ENCODE measurements at places on chromosomes 7 and 10.

GRCh38 chr10:24848195-24848594 is 104.2 kb downstream of the PRTFDC1 start:
- DNase-seq: peak; percentile 44

GRCh38 chr10:98170249-98171117 is 36.0 kb downstream of the R3HCC1L start:
- DNase-seq: peak; percentile 42

DNA sequence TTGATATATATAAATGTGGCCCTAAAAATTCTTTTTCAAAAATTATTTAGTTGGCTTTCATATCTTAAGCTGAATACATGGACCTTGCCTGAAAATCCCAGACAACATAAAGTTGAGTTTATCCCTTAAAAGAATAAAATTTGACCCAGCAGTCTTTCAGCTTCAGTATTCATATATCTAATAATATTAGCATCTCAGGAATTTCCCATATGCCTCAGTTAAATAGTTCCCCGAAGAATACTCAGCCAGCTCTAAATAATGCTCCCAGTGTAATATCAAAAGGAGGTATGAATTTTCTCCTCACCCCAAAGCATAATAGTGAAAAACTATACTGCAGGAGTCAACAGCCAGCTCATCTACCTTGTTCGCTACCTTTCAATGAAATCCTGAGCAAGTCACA is 145.9 kb downstream of the CTNNA3 start:
- no peak for DNase-seq

DNA sequence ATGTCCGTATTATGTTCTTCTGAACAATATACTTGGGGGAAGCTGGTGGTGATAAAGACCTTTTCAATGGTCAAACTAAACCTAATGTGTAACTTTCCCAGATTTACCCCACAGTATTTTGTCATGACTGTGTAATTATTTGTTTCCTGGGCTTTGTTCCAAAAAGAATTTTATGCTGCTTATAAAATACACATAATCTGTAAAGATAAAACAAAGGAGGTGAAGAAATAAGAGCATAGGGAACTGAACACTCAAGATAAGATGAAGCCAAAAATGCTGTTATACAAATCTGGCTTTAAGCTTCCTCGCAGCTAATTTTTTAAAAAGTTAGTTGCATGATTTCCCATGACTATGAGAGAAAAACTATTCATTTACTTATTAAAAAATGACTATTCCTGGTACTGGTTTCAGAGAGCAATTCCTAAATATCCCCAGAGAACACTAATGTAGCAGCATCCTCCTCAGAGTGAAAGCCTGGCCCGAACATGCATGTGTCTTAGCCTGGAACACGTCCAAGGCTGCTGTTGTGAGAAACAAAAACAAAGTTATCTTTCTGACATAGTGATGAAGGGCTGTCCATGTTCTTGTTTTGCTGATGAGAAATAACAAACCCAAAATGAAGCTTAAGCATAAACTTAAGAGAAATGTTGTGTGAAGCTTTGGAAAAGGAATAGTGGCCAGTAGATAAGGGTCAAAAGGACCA is 33.9 kb downstream of the MALSU1 start:
- DNase-seq: no peak

DNA sequence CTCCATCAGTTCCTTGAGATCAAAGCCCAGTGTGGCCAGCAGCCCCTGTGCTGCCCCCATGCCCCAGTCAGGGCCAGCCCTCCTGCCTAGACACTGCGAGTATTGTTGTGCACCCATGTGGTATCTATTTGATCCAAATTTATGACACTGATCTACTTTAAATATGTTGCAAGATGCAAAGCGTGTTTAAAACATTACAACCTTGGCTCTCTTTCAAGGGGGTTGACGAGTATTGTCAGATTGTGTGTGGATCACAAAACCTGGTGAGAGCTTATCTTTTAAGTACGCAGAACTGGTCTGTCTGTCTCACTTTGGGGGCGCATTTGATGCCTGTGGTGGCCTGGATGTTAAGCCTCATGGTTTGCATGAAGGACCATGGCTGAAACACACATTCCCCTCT is 108.9 kb downstream of the COL13A1 start:
- DNase-seq: no peak

DNA sequence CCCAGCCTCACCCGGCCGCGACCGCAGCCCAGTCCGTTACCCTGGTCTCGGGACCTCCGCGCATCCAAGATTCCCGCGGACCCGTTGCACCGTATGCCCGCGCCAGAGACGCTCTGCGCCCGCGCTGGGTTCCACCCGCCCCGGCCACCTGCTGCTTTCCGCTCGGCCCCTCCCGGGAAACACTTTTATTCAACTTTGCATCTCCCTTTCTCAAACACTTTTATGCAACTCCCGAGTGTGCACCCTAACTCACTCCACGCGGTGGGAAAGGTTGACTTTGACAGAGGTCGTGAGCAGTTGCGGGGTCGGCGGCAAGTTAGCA is at the start of gene ODAD2:
ODAD2 (minus strand) TSS at position 126 of the 322 bp plus-strand sequence. CDS start 3,937 bp downstream, outside the sequence.
- peak; percentile 9 for DNase-seq

DNA sequence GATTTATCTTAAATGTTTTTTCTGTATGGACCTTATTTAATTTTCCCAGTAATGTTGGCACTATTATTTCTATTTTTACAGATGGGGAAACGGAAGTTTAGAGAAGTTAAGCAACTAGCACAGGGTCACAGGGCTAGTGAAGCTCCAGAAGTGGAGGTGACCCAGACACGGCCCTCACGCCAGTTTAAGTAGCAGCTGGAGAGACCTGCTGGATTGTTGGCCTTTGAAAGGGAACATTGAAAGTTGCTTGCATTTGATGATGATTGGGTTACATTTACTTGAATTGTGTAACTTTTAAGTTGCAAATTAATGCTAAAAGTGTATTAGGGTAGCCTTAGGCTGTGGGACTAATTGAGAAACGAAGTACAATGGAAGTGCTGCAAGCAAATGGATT is 25.6 kb downstream of the CDK14 start:
- DNase-seq: no peak

DNA sequence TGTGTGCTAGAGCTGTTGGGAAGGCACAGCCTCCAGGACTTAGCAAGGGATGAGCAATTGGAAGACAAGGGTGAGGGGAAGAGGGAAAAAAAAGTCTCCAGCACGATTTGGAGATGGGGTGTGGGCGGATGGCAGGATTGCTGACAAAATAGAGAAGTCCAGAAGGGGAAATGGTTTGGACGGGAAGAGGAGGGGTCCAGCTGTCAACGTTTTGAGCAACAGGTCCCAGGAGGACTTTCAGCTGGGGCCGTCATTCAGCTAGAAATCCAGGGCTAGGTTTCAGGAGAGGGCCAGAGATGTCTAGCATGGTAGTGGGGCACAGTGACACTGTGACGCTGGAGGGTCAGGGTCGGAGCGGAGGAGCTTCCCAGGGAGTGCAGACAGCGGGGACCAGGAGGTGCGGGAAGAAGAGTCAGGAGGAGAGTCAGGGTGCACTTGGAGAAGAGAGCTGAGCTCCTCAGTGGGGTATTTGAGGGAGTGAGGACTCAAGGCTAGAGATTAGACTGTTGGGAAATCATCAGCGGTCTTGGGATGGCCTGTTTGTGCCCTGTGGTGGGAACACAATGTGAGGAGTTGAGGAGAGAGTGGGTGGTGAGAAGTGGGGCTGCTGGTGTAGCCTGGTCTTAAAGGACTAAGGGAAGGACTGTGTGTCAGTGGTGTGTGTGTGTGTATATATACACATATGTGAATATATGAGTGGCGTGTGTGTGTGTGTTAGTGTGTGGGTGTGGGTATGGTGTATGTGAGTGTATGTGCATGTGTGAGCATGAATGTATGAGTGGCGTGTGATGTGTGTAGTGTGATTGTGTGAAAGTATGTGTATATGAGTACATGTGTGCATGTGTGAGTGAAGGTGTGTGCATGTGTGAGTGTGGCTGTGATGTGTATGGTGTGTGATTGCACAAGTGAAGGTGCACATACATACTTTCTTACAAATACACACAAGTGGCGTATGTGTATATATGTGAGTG is 3.8 kb downstream of the ZYX start:
- no peak for DNase-seq

GRCh38 chr7:83588602-83589240 is 60.2 kb downstream of the SEMA3E start:
- no peak for DNase-seq
